ENCODE measurements at places on chromosomes 5 and 9.
A peak's percentile ranks its signal among the peaks of the same experiment; 100 is the strongest.

DNA sequence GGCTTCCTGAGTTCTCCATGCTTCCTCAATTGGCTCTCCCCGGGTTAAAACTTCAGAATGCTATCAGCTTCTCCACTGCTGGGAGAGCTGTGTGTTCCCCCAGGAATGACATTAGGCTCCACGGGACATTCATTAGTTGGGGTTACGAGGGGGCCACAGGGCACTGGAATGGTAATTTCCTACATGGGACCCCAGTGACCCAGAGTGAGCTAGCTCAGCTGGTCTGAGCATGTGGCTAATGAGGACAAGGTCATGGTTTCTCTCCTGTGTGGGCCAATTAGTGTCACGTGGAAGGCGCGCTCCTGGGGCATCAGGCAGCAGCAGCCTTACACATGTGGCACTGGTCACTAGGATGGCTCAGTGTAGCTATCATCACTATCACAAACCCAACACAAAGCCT, 21.0 kb downstream of the LSM11 start:
- DNase-seq = no peak

DNA sequence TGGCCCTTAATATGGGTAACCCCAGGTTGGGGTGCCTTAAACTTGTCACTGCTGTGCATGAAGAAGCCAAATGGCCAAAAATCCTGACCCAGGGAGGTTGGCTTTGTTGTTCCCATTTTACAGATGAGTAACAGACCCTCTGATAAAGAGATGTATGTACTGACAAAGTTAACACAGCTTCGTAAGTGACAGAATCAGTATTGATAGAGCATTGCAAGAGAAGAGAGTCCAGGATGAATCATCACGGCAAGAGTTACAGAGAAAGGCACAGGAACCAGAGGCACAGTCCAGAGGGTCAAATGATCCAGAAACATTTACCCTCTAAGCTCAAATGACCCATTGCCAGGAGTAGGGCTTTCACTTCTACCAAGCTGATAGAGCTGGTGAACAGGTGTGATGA, 103.8 kb upstream of the SMC2 start:
- no peak for DNase-seq

GRCh38 chr5:161086461-161086860, 234.4 kb upstream of the ATP10B start:
- DNase-seq = no peak

- DNase-seq = peak; percentile 41
These were observed 196.5 kb upstream of the TBCA start for GRCh38 chr5:77972469-77973252.

DNA sequence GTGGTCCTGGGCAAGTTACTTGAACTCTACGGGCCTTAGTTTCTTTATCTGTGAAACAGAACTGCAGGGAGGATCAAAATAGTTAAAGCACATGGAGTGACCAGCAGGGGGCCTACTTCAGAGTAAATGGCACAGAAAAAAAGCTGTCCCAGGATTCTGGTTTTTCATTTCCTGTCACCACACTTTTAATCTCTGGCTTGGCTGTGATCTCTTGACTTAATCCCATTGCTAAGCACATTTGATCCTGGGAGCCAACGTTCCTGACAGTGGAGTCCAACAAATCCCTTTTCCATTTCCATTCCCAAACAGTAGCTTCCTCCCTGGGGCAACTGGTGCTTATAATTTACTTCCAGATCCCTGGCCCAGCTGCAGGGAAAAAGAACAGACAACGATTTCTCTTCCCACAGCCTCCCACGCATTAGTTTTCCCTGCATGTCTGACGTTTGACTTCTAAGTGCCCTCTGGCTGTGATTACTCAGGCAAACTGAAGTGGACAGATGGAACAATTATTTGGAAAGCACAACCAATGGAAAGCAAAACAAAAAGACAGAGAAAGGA, 136.5 kb upstream of the STK32A start:
- no peak for DNase-seq

DNA sequence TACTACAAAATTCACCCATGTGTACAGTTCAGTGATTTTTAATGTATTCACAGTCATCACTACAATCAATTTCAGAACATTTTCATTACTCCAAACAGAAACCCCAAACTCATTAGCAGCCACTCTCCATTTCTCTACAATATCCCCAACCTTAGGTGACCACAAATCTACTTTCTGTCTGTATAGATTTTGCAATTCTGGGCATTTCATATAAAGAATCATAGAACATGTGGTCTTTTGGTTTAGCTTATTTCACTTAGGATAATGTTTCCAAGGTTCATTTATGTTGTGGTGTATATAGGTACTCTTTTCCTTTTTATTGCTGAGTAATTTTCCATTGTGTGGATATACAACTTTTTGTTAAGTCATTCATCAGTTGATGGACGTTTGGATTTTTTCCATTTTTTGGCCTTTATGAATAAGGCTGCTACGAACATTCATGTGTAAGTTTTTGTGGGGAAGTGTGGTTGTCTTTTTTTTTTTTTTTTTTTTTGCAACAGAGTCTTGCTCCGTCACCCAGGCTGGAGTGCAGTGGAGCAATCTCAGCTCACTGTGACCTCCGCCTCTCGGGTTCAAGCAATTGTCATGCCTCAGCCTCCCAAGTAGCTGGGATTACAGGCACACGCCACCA, 54.5 kb downstream of the DOCK8 start:
- DNase-seq = no peak

DNA sequence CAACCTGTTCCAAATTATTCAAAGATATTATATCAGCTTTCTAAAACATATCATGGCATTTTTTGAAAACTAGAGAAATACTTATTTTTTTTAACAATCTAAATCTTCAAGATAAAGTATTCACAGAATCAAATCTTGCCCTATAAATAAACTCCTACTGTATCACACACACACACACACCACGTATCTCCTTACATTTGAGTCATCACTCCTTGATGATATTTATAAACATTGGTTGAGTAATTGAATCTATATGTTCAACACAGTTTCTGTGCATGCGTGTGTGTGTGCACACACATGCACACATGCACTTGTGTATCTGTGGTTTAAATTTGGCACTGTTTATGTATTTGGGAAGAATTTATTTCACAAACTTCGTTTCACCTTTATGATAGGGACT, 1716.4 kb downstream of the EFNA5 start:
- no peak for DNase-seq

- DNase-seq = no peak
These were observed 154.9 kb downstream of the EPB41L4A start for GRCh38 chr5:112264151-112264550.

DNA sequence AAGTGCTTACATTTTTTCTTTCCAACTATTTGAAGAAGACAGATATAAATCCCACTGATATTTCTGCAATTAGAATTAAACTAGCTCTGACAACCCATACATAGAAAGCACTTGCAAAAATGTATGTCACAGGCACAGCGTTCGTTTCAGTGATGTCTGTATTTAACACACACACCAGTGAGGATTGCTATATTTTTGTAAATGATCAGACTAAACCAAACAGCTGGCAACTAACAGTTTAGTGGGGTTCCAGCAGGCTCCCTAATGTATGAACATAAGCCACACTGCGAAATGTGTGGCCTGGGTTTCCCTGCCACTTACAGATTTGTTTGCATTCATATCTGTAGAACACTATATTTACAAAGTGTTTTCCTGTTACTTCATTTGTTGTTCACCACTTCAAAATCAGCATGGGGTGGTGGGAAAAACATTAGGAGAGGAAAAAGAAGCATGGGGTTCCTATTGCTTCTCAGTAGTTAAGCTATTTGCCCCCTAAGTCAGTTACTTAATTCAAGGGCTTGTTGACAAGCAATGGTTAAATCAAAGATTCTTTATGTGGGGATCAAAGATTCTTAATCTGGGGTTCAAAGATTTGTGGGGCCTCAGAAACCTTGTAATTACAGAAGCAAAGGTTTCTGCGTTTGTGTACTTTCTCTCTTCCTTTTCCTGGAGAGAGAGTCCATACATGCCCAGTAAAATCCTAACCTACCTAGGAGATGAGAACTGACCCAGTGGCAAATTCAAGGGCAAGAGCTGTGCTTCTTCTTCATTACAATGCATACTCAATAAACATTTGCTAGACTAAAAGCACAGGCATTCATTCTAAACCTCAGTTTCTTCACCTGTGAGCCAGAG, 27.1 kb downstream of the ZNF608 start:
- DNase-seq = no peak

DNA sequence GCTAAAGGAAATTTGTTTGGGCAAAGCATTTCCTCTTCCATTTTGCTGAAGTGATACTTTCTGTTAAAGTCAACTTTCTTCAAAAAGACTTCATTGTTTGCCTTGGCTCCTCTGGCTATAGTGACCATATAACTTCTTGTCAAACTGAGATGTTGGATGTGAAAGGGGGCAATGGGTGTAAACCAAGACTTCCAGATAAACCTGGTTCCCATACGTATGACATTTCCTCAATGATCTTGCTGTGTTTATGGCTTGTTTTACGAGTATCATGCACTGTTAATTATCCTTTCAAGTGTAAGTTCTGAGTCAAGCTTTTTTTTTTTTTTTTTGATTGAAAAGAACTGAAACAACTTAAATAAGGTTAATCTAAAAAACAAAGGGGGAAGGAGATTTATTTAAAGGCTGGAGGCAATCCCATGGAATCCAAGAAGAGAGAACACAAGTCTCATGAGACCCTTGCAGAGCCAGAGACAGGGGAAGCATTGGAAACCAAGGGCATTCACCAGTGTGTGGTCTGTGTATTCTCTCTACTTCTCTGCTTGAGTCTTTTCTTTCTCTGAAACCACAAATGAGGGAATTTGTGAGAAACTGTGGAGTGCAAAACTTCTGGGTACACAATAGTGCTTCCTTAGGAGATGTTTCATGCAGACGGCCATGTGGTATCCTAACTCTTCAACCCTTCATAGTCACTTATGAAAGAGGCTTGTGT, 335.3 kb downstream of the RAB3C start:
- no peak for DNase-seq

DNA sequence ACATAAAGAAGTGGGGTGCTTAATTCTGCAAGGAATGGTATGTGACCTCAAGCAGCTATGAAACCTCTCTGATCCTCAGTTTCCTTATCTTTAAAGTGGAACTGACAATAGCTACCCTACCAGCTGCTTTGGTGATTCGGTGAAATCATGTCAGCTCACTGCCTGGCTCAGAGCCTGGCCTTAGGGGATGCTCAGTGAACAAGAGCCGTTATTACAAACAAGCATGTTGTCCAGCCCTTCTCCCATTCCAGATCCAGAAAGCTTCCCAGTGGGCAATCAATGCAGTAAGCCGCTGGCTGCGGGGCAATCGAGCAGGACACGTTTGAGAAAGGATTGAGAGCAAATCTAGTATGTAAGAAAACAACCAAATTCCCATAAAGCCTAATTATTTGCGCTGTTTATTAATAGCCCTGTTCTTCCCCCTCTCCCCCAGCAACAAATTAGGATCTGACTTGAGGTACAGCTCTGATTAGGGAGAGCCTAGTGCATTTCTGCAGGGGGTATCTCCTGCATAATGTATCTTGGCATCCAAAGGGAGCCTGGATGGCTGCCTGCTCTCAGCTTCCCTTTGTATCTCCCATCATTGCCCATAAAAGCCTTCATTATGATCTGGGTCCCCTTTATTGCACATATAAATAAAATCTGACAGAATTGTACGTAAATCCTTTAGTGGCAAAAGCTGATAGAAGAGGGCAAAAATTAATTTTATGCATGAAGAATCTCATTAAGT, 371.4 kb downstream of the TMEM232 start:
- DNase-seq = no peak

DNA sequence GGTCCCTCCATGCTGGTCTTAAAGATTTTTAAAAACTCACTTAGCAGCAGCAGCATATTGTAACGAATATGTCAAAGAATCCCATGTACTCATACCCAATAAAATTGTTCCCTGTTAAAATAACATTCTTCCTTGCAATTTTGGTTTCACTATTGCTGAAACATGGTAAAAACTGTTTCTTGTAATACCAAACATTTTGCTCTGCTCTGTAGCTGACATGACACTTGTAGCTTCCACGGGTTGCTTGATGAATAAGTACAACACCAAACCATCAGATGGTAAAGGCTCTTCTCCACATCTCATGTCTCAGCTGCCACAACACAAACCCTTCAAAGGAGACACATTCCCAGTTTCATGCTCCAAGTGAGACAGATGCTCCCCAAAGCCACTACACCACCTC, 180.7 kb upstream of the PTGER4 start:
- no peak for DNase-seq

DNA sequence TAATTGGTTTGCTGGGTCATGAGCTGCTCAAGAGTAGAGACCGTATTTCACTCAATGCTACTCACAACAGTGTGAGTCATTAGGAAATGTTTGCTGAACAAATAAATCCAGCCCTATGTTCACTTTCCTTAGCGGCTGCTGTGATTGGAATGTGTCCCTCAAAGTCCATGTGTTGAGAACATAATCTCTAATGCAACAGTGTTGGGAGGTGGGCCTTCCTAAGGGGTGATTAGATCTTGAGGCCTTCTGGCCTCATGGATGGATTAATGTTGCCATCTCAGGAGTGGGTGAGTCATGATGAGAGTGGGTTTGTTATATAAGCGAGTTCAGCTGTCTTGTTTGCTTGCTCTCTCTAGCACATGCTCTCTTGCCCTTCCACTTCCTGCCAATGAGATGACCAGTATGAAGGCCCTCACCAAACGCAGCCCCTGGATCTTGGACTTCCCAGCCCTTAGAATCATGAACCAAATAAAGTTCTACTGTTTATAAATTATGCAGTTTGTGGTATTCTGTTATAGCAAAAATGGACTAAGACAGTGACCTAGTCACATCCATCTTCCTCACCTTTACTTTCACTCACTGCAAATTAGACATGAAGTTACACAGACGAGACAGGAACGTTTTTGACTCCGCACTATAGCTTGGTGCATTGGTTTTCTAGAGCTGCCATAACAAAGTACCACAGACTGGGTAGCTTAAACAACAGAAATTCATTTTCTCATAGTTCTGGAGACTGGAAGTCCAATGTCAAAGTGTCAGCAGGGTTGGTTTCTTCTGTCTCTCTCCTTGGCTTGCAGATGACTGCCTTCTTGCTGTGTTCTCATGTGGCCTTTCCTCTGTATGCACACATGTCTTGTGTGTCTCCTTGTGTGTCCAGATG, 50.9 kb upstream of the FAM169A start:
- no peak for DNase-seq

GRCh38 chr5:92421196-92421595, 1038.1 kb upstream of the ARRDC3 start:
- no peak for DNase-seq

GRCh38 chr9:98506422-98507054, 202.2 kb downstream of the GABBR2 start:
- DNase-seq = no peak

GRCh38 chr5:32421075-32421474, 23.5 kb downstream of the ZFR start:
- DNase-seq = no peak

GRCh38 chr5:105163547-105163946, 1601.0 kb upstream of the NUDT12 start:
- no peak for DNase-seq

DNA sequence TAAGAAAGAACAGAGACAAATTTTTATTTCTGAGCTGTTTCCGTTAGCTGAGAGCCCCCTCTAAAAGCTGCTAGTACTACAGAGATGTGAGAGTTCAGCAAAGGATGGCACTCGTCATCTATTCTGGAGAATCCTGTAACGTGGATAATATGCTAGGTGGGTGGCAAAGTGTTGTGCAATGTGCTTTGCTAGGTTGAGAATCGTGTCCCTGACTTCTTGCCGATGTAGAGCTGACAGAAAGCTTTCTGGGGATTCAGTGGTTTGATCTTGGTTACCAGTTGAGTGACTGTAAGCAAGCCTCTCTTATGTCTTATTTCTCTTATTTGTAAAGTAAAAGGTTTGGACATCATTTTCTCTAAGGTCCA, 298.3 kb upstream of the ACTBL2 start:
- no peak for DNase-seq
